Natural killer cell treated with Interleukin-12 subunit alpha and Interleukin-12 subunit beta and Interleukin-15 and Interleukin-18, amount 100 ng/mL, for 72 hours (primary cell): ENCODE measurements at places on chromosomes 16 and 17.

GRCh38 chr17:8253801-8254200 lies 4.7 kb downstream of the PFAS start:
- no peak for DNase-seq

GRCh38 chr17:43898446-43898845 lies 8.9 kb downstream of the MPP2 start:
- DNase-seq = no peak

GRCh38 chr16:77330332-77331042 lies 104.3 kb downstream of the ADAMTS18 start:
- DNase-seq = no peak

GRCh38 chr16:60087530-60087929 lies 1353.4 kb upstream of the GOT2 start:
- DNase-seq = no peak

GRCh38 chr17:43578699-43579565 lies 32.8 kb upstream of the ETV4 start:
- no peak for DNase-seq

GRCh38 chr16:85284141-85284817 lies 172.0 kb upstream of the CIBAR2 start:
- DNase-seq = no peak

GRCh38 chr16:49821614-49822282 lies 34.2 kb downstream of the ZNF423 start:
- no peak for DNase-seq

DNA sequence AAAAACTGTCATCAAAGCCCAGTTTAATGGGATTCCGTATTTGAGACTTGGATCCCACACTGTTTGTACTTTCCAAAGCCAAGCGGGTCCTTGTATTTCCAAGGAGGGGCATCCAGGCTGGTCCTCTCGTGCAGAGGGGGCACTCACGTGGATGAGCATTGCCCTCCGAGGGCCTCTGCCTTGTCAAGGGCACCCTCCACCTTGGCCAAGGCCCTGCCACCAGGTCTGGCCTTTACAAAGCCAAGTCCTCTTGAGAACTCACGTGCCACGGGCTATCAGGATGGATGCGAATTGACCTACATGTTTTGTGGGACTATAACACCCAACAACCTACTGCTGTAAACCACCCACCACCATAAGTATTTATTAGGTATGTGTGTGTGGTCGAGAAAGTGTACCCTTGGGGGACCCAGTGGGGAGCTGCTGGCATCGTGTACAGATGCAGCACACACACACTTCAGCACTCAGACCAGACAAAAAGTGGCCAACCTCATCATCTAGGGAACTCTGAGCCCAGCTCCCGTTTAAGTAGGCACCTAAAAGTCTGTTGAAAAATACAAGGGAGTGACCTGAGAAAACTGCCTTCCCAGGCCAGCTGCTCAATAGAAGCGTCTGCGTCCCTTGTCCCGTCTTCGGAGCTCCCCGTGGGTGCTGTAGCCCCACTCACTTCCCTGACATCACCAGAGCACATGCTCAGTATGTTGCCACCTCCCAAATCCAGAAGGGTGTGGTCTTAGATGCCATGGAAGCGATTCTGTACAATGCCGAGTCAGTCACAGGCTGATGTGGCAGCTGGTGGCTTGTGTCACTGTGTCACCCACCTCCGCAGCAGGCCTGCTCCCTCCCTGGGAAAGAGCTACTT lies 12.9 kb downstream of the MAP1LC3B start:
- no peak for DNase-seq

GRCh38 chr16:3458278-3458851 lies 14.9 kb downstream of the NAA60 start:
- DNase-seq = no peak
